NCI-H748 treated with DMSO at 0.1 percent for 48 hours (cell line): ENCODE measurements at places on chromosomes 4 and X.

- no peak for DNase-seq
These were observed 331.1 kb upstream of the SLC7A11 start for GRCh38 chr4:138573246-138573645.

- DNase-seq = no peak
These were observed 26.3 kb upstream of the ADH1C start for GRCh38 chr4:99378876-99379275.

DNA sequence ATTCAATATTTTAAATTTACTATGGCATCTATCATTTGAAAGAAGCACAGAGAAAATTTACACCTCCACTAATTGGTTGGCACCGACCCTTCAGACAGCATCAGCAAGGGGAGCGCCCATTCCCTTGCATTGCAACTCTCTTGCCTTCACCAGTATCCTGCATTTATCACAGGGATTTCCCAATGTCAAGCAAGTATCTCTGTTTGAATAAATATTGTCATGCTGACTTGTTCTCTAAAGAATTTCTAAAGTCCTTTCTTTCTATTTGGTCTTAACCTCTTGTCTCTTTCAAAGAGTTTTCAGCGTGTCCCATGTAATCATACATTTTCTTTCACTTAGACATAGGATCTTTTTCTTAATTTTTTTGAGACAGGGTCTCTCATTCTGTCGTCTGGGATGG, 10.4 kb downstream of the DCTD start:
- DNase-seq = no peak

DNA sequence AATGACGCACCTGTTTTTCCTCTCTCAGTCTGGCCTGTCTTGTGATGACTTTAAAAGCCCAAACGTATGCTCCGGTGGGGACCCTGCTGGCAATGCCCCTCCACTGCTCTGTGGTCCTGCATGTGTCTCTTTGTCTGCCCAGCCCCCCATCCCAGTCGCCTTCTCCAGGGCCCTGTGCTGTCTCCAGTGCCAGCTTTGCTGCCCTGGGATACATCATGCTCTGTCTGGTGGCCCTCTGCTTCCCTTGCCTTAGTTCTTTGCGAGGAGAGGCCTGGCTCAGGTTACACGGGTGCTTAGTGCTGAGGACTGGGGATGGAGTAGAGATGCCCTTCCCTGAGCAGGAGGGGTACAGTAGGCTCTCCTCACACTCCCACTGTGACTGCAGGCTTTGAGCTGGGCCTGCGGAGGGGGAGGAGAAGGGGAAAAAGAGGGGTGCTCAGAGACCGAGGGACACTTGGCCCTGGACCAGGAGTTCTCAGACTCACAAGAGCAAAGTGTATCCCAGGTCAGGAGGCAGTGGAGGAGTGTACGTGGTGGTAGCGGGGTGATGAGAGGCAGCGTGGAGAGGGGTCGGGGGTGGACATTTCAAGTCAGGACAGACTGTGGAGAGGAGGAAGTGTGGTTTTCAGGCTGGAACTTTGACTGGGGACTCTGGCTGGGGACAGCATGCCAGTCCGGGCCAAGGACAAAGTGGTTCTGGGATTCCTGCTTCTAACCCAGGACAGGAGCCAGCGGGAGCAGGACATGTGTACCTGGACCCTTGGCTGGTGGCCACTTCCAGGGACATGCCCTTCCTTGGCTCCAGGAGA, 2.8 kb downstream of the APLN start:
- DNase-seq = no peak

DNA sequence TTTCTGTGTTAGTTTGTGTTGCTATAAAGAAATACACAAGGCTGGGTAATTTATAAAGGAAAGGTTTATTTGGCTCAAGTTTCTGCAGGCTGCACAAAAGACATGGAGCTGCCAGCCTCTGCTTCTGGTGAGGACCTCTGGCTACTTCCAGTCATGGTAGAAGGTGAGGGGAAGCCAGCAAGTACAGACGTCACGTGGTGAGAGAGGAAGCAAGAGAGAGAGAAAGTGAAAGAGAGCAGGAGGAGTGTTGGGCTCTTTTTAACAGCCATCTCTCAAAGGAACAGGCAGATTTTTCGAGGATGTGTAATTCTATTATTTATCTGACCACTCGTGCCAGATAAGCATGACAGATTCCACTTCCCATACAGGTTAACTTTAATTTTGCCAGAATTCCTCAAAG, 1199.1 kb downstream of the ADGRL3 start:
- DNase-seq = no peak

DNA sequence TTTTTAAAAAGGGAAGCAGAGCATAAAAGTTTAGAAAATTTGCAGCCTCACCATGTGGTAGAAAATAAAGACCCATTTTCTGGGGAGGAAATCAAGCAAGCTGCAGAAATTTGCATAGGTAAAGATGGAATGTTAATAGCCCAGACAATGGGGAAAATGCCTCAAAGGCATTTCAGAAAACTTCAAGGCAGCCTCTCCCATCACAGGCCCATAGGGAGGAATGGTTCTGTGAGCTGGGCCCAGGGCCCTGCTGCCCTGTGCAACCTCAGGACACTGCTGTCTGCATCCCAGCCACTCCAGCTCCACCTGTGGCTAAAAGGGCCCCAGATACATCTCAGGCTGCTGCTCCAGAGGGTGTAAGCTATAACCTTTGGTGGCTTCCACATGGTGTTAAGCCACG, 137.9 kb downstream of the INPP4B start:
- no peak for DNase-seq

GRCh38 chrX:15298780-15299179, 16.7 kb downstream of the ASB11 start:
- DNase-seq = no peak

DNA sequence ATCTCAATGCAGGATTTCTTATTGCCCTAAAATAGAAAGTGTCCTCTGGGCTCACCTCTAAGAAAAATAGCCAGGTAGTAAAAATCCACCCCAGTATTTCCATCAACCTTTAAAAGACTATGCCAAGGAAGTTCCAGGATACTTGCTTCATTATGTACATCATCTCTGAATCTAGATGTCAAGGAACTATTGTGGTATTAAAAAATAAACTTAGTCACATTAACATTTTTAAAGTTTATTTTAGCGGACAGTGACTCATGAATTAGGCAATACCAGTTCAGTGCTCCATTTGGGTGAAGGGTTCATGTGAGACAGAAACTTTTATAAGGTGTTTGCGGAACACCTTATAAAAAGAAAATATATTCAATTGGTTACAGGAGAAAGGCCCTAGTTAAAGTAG, 209.2 kb downstream of the ADAM29 start:
- no peak for DNase-seq
